ENCODE measurements at places on chromosomes 12 and 14.

- DNase-seq = no peak
Measured at GRCh38 chr12:34601689-34602088, 579.4 kb downstream of the ALG10 start.

GRCh38 chr12:110249716-110250225, 31.3 kb upstream of the ATP2A2 start:
- DNase-seq = no peak

- no peak for DNase-seq
Measured at GRCh38 chr14:24093207-24093900, 757 bp upstream of the PCK2 start.

GRCh38 chr12:122437656-122438121, 15.2 kb upstream of the CLIP1 start:
- DNase-seq = no peak

DNA sequence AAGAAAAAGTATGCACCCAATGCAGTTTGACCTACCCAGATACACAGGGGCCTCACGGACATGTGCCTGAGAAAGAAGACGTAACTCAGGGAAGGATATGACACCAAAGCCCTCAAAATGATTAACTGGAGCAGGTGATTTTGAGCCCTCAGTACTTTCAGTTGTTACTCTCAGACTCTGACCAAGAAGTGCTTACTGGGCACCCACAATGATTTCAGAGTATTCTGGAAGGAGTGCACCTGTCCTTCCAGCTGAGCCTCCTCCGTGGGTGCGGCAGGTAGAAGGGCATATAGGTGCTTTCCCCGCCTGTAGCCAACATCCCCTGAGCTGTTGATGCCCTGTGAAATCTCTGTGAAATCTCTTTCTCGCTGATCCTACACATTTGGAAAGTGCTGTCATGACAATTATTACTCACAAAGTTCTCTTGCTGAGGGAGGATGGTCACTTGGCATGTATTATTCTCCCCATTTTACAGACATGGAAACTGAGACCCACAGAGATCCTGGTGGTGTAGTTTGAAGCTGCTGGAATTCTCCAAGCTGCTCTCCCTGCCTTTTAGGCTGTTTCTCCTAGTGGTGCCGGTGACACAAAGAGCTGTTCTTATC, 154.3 kb upstream of the CCND2 start:
- peak; percentile 78 for DNase-seq

- peak; percentile 51 for DNase-seq
Measured at GRCh38 chr12:132444957-132445883, 44.7 kb upstream of the FBRSL1 start.

GRCh38 chr12:92339198-92339821, 193.7 kb upstream of the BTG1 start:
- DNase-seq = no peak

- no peak for DNase-seq
Measured at GRCh38 chr14:63843796-63844195, 9.0 kb upstream of the SYNE2 start.

DNA sequence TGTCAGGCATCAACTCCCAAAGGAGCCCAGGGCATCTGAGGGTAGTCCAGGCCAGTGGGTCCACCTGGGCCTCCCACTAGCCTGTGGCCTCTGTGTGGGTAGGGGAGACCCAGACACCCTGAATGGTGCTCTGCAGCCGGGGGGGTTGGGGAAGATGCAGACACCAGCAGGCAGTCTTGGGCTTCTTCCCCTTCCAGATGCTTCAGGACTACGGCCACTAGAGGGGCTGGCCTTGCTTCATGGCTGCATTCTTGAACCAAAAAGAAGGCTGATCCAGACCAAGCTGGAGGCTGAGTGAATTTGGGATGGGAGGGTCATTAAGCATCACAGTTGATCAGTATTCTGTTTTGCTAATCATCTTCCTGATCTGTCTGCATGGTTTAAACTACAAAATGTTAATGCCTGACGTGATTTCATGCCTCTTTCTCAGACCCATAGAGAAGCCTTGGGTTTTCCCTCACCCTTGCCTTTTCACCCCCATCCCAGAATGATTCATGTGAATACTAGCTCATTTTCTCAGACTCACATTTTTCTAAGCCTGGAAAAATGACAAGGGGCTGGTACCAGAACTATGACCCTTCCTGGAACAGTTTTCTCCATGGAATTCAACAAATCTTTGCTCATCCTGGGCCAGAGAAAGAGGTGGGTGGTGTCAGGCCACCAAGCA, 134.2 kb downstream of the NTF3 start:
- DNase-seq = no peak

- DNase-seq = no peak
Measured at GRCh38 chr12:104307655-104308000, 4.1 kb downstream of the EID3 start.

- no peak for DNase-seq
Measured at GRCh38 chr14:89477391-89477790, 60.4 kb upstream of the FOXN3 start.

DNA sequence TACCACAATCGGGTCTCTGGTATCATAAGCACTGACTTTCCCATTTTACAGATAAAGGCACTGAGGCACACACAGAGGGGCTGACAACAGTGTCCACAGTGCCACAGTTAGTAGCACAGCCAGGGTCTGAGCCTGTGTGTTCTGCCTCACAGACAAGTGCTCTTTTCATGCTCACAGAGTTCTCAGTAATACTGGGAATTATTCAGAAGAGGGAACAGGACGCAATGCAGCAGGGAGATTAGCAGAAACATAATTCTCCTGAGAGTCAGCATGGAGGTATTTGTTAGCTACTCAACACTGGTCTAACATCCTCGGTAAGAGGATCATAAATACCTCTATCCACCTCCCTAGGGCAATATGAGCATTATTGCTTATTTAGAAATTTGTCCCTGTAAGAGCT, 219.3 kb upstream of the EEA1 start:
- DNase-seq = no peak

- DNase-seq = no peak
Measured at GRCh38 chr12:5908251-5908650, 36.8 kb downstream of the ANO2 start.

GRCh38 chr14:69772082-69773017, 5.4 kb downstream of the SRSF5 start:
- no peak for DNase-seq

DNA sequence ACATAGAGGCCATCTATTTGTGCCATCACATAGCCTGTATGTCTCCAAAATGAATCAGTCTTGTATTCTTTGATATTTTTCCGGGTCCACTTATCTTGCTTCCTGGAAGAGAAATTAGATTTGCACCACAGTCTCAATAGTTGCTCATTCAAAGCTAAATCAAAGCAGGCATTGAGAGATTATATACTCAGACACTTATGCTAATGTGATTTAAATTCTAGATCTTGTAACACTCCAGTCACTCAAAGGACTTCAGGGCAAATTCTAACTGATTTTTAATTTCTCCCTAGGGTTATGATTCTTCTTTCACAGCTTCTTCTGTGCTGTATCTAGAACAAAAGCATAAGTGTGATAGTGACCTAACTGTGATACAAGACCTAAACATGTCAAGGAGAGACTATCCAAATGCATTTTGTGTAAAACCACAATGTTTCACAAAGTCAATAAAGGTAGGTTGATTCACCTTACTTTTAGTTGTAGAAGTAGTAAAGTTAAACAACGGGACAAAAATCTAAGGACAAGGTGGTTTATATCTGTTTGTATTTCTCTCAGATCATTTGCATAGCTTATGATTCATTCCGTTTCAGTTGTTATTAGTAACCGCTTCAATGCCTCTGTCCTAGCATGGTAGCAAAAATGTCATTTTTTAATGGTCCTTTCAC, 26.8 kb downstream of the PLBD1 start:
- DNase-seq = peak; percentile 22

- DNase-seq = peak; percentile 12
Measured at GRCh38 chr12:119544765-119545625, 48.6 kb upstream of the TMEM233 start.

- DNase-seq = no peak
Measured at GRCh38 chr14:26963711-26964110, 365.9 kb upstream of the NOVA1 start.

GRCh38 chr12:67270622-67271021, 1.5 kb downstream of the CAND1 start:
- DNase-seq = no peak

DNA sequence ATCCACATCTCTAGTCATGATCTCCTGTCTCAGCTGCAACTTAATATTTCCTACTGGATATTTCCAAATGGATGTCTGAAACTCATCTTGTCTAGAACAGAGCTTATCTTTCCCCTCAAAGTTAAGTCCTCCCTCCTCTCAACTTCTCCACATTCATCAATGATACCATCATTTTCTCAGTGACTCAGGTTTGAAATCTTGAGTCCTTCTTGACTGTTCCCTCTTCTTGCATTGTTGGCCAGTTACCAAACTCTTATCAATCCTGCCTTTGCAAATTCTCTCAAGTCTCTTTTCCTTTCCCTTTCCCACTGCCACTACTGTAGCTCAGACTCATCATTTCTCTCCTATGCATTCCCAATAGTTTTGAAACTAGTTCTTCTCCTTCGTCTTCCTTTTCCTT, 14.3 kb upstream of the CHURC1 start:
- no peak for DNase-seq

- no peak for DNase-seq
Measured at GRCh38 chr14:87745507-87746118, 247.4 kb downstream of the GALC start.

DNA sequence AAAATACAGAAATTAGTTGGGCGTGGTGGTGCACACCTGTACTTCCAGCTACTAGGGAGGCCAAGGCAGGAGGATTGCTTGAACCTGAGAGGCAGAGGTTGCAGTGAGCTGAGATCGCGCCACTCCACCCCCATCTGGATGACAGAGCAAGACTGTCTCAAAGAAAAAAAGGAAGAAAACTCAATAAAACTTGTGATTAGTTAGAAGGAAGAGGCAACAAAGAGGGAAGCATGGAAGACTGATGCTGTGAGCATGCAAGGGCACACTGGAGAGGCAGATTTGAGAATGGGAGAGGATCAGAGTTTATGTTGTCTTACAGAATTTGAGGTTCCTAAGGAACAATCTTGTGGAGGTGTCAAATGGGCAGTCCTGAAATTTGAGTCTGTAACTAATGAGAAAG, 2.8 kb upstream of the ZC2HC1C start:
- DNase-seq = no peak

- DNase-seq = peak; percentile 86
Measured at GRCh38 chr14:34629657-34630529, at the start of gene SNX6. Gene SNX6 (minus strand): TSS chr14:34630148. CDS start chr14:34630116, 32 bp downstream.

DNA sequence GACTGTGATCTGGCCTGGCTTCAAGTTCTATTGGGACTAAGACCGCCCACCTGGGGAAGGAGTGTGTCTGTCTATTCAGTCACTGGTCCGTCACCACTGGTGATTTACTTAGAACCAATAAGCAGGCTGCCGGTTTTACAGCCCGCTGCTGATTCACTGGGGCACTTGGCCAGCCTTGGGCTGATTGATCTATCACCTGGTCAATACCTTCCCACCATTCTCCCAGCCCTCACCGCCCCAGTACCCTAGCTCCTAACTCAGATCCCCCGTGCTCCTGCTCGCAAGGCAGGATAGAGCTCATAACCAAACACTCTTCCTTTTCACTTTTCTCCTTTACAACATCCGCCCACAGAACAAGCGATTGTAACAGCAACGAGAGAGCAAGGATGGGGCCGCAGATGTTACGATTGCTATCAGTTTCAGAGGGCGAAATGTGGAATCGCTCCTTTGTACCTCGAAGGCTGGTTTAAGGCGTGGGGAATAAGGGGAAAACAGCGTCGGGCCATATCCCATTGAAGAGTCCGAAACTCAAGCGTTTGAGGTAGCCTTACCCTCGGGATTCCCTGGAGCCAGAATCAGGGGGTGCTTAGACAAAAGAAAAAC, 672 bp downstream of the RDH11 start:
- DNase-seq = peak; percentile 78

GRCh38 chr12:92138144-92138543, 7.5 kb downstream of the BTG1 start:
- no peak for DNase-seq

- no peak for DNase-seq
Measured at GRCh38 chr14:64748995-64749714, 44.9 kb downstream of the PLEKHG3 start.

DNA sequence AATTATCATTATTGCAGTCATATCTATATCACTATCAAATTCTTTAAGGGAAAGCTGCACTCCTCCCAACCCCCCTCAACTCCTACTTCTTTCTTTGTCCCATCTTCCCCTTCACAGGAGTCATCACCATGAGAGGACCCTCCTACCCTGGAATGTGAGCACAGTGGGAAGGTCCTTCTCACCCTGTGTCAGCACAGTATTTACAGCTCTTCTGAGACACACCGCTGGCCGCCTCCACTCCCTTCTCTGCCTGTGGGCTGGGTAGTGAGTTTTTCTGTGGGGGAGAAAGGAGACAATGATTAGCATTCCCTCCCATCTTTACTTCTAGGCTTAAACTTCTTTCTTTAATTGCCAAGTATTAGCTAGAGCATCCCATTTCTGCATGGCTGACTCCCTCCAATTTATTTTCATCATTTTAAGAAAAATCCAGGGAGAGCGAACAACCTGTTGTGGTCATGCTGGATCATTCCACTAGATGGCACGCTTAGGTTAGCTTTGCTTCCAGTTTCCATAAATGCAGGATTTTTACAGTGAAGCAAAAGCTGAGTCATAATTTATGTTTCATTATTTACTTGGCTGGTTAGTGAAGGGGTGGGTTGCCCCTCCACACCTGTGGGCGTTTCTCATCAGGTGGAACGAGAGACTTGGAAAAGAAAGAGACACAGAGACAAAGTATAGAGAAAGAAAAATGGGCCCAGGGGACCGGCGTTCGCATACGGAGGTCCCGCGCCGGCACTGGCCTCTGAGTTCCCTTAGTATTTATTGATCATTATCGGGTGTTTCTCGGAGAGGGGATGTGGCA, 188.5 kb downstream of the ALX1 start:
- DNase-seq = peak; percentile 37

- DNase-seq = peak; percentile 1
Measured at GRCh38 chr12:20421421-20421820, 53.1 kb downstream of the PDE3A start.

DNA sequence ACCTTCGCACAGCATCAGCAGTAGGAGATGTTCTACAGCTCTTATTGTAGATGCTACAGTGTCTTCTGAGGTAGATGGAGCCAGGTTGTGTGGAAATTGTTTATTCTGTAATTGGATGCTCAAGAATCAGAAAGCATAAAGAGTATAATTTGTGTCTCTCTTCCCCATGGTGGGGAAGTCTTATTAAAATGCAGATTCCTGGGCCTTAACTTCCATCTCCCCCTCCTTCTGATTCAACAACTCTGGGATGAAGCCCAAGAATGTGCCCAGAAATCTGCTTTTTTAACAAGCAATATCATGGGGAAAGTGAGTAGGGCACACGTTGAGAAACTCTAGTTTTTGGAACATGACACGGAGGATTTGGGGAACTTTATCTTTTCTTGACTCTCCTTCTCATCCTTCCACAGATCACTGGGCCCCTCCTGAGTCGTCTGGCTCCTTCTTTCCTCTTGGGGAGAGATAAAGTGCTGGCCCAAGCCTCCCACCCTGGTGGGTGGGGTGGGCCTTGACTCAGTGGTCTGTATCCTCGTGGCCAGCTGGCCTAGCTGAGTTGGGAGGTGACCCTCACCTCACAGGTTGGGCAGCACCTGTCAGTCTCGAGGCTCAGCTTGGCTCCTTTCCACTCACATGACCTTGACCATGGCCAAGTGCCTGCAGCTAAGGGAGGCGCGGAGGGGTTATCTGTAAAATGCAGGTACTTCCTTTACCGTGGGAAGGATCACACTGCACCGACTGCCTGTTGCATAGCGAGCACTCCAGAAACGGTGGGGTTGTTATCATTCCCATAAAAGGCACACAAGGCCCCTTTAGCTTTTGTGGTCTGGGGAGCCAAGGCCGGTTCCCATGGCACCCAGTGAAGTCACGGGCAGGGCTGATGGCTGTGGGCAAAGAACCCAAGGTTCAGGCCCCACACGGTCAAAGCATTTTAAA, 141.9 kb downstream of the CHST11 start:
- no peak for DNase-seq

All from GM06990 (cell line).